ENCODE measurements at places on chromosomes 2 and 18.

- DNase-seq: no peak
These were observed 31.3 kb downstream of the TMEM247 start for GRCh38 chr2:46510598-46511177.

GRCh38 chr2:44559108-44559507 lies 197.4 kb downstream of the CAMKMT start:
- DNase-seq: no peak

DNA sequence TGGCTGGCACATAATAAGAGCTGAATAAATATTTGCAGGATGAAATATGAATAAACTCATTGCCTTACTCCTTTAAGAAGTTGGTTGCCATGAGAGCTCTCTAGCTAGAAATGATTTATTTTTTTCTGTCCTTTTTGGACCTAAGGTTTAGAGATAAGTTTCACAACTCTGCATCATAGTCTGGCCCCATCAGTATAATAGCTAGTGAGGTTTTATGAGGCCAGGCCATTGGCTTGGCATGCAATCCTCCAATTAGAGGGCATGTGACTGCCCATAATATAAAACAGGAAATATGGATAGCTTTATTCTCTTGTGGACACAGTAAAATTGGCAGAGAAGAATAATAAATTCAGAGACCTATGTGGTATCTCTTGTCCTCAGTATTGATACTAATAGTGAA lies 26.2 kb upstream of the INSIG2 start:
- no peak for DNase-seq

GRCh38 chr2:25021791-25022362 lies 20.0 kb upstream of the EFR3B start:
- no peak for DNase-seq

- no peak for DNase-seq
These were observed 36.8 kb upstream of the VPS54 start for GRCh38 chr2:64056021-64056420.

- no peak for DNase-seq
These were observed 104.0 kb upstream of the MGAT5 start for GRCh38 chr2:134149904-134150303.

GRCh38 chr2:27954771-27955383 lies 64.3 kb downstream of the BABAM2 start:
- DNase-seq: peak; percentile 40

- DNase-seq: no peak
These were observed 9.6 kb downstream of the CROCC2 start for GRCh38 chr2:240915526-240916341.

- DNase-seq: no peak
These were observed 48.3 kb downstream of the SLC66A2 start for GRCh38 chr18:79903071-79903635.

GRCh38 chr2:226618875-226619605 lies 180.6 kb downstream of the IRS1 start:
- DNase-seq: no peak

GRCh38 chr2:140918426-140918825 lies 1212.4 kb downstream of the LRP1B start:
- DNase-seq: no peak

DNA sequence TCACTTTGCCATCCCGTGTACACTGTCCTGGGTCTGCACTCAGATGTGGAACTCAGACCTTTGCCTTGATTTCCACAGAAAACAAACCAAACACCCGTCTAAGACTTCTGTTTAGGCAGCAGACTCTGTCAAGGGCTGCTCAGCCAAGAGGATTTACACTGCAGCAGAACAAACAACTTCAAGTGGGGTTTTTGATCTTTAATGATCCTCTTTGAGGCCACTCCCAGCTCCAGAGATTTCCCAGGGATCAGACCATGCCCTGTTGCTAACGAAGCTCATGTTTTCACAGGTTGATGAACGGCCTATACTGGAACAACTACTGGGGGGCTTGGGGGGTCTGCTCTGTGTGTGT lies 52.5 kb upstream of the LGALSL start:
- no peak for DNase-seq

DNA sequence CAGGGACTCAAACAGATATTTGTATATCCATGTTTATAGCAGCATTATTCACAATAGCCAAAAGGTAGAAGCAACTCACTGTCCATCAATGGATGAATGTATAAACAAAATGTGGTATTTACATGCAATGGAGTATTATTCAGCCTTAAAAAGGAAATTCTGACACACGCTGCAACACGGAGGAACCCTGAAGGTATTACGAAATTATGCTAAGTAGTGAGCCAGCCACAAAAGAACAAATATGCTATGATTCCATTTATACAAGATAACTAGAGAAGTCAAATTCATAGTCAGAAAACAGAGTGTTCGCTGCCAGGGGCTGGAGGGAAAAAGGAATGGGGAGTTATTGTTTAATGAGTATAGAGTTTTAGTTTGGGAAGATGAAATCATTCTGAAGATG lies 61.0 kb upstream of the CDKL4 start:
- DNase-seq: no peak

- no peak for DNase-seq
These were observed 114.3 kb upstream of the MCFD2 start for GRCh38 chr2:47029737-47030524.

- DNase-seq: no peak
These were observed 79.3 kb downstream of the DDX1 start for GRCh38 chr2:15670981-15671380.
